ENCODE measurements at places on chromosomes 6 and 20. TPM values are rescaled to one million over a fixed set of nuclear protein-coding genes. Genes with fewer than 3 reads are reported as not detected.

The RHAG gene
- total RNA-seq, result not detected

The AIF1 gene
- total RNA-seq, result not detected

The HEY2 gene
- total RNA-seq, result not detected

The FAM184A gene
- total RNA-seq, result 1.1 TPM

The BEND6 gene
- total RNA-seq, result 19.1 TPM

The CD93 gene
- 1.00 TPM for total RNA-seq

The CRISP2 gene
- total RNA-seq, result not detected

The EPPIN gene
- total RNA-seq, result not detected

The B3GAT2 gene
- total RNA-seq, result under 0.01 TPM

The KIF25 gene
- not detected for total RNA-seq

The MACROD2 gene
- total RNA-seq, result 3.6 TPM

The TFAP2D gene
- not detected for total RNA-seq

The GPLD1 gene
- 0.87 TPM for total RNA-seq

The TMEM200A gene
- 116 TPM for total RNA-seq

The MOCS1 gene
- 11.9 TPM for total RNA-seq

The CAGE1 gene
- total RNA-seq, result 0.11 TPM
